ENCODE measurements at places on chromosomes 4 and X.
A peak's percentile ranks its signal among the peaks of the same experiment; 100 is the strongest.

- no peak for DNase-seq
Measured at GRCh38 chrX:71053217-71053621, 14.9 kb downstream of the SNX12 start.

- no peak for DNase-seq
Measured at GRCh38 chr4:90443231-90443630, 316.0 kb downstream of the CCSER1 start.

GRCh38 chr4:7932287-7932686, 7.4 kb downstream of the AFAP1 start:
- DNase-seq: no peak

DNA sequence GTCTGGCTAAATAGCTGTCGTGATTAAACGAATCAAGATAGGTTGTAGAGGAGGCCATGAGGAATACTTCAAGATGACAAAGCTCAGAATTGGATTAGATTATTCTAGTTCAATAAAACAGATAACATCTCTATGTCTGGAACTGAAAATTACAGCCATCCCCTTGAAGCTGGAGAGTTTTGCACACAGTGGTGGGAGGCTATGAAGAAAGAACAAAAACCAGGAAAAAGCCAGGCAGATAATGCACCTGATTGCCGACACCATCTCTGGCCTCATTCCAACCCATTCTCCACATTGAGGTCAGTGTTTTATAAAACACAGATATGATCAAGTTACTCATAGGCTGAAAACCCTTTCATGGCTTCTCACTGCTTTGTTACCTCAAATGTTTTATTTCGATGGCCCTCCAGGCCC, 188.3 kb downstream of the RASL11B start:
- DNase-seq: no peak

- no peak for DNase-seq
Measured at GRCh38 chr4:48692897-48693296, 87.2 kb downstream of the FRYL start.

GRCh38 chr4:1541449-1542225, 135.4 kb upstream of the NKX1-1 start:
- no peak for DNase-seq

DNA sequence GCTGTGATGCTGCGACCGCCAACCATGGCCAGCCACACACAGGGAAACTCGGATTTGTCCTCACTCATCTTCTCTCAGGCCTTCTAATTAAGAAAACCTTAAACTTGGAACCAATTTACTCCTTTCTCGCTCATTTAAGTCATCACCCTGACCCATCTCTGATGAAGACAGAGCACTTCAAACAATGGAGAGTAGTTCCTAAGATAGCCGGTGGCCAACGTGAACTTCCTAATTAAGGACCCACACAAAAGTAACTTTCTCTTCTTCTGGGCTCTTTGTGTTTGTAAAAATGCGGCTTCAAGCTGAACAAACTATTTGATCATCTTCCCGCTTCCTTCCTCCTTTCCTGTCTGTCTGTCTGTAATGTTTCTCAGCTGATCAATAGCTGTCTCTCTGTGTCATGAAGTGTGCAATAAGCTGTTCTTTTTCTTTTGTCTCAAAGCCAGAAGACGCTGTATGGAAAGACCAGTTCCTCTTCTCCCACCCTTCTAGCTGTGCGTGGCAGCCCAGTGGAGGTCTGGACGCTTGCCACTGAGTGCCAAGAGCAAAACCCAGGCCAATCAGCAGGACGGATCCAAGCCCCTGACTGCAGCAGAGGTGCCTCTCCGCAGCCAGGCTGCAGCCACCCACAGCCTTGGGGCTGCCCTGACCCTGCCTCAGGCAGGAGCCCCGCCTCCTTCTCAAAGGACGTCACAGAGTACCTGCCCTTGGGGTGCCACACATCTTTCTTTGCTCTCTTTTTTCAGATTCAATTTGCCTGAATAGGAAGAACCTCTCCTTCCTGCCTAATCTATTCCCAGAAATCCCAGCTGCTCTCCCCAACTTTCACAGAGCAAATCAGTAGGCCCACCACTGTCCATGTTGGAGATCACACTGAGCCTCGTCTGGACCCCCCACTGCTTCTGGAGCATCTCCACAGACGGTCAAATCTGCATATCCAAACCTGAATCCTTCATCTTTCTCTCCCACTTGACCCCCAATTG, 59.3 kb downstream of the MAML3 start:
- no peak for DNase-seq

DNA sequence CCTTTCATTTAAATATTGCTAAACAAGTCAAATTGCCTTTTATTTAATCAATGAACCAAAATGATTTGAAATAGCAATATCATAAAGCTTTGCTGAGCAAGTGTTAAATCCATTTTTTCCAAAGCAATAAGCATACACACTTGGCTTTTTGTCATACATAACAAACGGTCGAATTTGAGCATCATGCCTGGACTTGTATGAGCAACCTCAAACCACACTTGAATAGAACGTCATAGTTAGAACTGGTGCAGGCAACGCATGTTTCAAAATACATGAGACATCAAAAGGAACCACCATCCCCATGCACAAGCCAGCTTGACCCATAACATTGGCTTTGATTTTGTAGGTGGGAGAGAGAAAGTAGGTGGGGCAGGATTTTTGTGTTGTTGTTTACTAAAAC, 812.3 kb upstream of the FRG1 start:
- no peak for DNase-seq

- no peak for DNase-seq
Measured at GRCh38 chr4:138409670-138410069, 167.5 kb upstream of the SLC7A11 start.

DNA sequence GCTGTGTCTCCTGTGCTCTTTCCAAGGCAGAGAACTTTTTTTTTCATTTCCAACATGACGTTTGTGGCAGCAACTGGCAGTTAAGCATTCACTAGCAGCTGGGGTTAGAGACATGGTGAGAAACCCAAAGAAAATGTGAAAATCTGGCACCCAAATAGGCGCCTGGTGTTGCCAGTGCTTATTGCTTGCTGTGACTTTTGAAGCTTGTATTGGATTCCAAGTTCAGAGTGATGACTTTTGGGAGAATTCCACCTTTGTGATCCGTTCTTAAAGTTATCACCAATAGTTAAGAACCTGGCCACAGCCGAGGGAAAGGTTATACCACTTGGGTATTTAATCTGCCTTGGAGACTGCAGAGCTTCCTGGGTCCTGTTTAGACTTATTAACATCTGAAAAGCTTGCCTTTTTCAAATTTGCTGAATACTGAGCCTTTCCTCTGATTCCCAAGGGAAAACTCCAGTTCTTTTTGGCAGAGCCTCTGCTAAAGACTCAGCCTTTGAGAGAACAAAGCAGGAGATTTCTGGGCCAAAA, 101.0 kb downstream of the OPHN1 start:
- DNase-seq: no peak

DNA sequence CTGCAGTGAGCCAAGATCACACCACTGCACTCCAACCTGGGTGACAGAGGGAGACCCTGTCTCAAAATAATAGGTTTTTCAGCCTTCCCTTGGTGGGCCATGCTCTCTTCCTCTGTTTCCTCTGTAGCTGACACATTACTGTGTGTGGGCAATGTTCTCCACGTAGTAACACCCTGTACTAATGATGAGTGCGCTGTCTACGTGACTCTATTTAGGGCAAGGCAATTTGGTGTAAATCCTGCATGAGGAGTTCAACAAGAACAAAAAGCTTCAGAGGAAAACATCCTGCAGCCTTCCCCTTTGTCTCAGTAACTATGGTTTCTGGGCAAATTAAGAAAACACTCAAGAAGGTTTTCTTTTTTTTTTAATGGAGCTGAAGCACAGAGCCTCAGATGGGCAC, 24.4 kb upstream of the JAKMIP1 start:
- no peak for DNase-seq

DNA sequence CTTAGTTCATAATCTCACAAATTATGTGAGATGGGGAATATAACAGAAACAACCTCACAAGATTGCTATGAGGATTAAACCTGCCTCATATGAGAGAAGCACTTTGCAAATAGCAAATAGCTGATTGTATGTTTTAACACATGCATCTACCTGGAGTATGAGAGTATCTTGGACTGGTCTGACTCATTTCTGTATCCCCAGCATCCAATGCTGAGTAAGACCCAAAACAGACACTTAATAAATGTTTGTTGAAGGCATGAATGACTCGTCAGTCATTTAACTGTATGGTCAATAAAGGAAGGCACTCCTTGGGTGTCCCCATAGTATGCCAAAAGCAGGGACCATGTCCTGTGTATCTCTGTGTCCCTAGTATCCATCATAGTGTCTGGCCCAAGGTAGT, 350.9 kb upstream of the F9 start:
- no peak for DNase-seq

DNA sequence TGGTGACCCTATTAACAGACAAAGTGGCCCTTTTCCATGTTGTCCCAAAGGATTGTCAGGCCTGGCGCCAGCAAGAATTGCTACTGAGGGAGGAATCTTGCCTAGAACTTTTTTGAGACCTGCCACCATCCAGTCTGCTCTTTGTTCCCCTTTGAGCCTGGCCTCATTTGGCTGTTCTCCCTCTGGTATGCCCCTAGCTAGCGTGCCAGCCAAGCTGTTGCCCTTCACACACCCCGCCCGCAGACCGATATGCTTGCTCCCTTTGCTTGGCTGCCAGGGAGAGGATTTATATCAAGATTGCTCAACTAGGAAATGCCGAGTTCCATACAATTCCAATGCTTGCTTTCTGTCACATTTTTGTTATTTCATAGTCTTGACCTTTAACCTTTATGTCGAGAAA, 24.4 kb downstream of the IGSF1 start:
- no peak for DNase-seq

GRCh38 chr4:185518494-185518893, 16.8 kb downstream of the PDLIM3 start:
- no peak for DNase-seq

GRCh38 chr4:91118597-91118996, 991.4 kb downstream of the CCSER1 start:
- DNase-seq: no peak

- DNase-seq: peak; percentile 31
Measured at GRCh38 chr4:108168671-108169523, at the start of gene LEF1. Gene LEF1 (minus strand): TSS chr4:108168932. CDS start chr4:108167767, 1,165 bp downstream.

DNA sequence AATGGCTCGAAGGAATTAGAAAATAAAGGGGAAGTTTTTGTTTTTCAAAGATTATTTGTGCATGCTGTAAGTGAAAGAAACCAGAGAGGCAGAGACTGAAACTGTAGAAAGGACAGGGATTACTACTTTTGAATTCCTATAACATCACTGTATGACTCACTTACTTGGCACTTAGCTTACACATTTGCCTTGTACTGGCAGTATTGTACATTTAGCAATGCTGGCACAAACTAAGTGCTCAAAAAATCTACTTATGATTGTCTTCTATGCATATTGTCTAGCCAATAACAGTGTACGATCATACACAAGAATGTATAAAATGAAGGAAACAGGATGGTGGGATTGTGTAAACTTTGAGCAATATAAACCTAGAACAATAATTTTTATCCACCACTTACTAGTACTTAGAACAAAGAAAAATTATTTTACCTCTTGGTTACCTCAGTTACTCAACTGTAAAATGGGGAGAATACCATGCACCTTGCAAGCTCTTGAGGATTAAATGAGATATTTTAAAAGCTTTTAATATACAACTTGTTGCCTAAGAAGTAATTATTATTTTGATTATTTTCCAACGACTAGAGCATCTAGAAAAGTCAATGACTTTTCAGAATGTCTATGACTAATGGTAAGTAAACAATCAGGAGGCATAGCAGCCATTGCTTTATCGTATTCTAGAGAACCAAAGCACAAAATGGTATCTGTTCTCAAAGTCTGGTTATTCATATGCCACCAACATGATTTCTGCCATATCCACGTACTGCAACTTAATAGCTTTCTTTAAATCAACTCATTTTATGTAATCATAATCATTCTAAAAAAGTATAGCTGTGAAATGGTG, 4.7 kb downstream of the FAM120C start:
- DNase-seq: no peak

DNA sequence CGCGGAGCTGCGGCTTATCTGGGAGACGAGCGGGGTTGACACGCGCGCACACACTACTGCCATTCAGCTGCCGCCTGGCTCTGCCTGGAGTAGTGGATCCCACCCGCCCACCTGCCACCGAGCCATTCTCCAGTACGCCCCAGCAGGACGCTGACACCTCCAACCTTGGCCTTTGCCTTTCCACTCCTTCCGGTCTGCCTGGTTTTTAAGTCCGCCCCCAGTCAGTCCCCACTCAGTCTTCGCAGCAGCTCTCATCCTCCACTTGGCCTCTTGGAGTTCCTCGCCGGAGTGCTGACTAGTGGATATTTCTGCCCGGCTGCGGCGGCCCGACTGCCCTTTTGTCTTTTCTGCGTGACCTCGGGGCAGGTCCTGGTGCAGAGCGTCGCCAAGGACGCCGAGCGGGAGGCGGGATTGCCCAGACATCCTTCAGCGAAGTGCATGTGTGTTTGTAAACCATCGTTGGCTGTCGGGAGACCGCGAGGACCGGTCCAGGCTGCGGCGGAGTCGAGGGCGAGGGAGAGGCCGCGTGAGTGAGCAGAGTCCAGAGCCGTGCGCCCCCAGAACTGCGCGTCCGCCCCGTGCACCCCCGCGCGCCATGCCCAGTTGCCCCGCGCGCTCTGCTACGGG, 1.1 kb downstream of the SLIT2 start:
- no peak for DNase-seq

- no peak for DNase-seq
Measured at GRCh38 chr4:177079327-177079726, 230.3 kb upstream of the NEIL3 start.

GRCh38 chr4:143355540-143356217, 19.0 kb downstream of the GAB1 start:
- DNase-seq: no peak

DNA sequence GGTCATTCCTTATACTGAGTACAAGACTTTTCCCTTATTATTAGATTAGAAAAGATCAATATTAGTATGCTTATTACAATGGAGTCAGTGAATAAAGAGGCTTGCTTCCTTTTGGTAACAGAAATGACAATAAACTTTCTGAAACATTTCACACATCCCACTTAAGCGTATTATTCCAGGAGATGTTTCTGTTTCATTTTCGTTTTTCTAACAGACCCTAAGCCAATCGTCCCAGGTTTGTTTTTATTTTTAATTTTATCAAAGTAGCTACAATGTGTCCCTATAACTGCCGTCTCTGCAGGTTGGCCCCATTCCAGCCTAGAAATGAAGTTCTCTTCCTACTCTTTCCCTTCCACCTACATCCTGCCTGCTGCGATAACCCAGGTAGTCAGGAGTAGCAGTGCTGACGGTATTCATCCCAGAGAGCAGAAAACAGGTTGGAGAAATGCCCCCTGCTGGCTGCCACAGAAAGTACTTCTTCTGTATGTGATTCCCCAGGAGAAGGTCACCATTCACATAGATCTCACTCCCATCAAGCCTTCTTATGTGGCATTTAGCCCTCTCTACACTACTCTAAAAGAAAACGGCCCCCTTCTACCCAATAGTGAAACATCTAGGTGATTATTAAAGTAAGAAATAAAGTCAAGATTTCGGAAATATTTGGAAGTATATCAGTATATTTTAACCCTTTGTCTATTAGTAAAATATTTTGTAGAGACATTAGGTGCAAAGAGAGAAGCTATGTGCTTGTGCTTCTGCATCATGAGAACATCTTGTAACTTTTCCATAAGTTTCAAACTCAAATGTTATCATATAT, 40.4 kb downstream of the ENPEP start:
- peak; percentile 14 for DNase-seq

GRCh38 chr4:106496061-106496460, 127.5 kb upstream of the GIMD1 start:
- DNase-seq: no peak
